ENCODE measurements at places on chromosomes 13 and 19.

- DNase-seq, result no peak
Observed at GRCh38 chr19:42095142-42095813, 19.3 kb downstream of the ZNF574 start.

DNA sequence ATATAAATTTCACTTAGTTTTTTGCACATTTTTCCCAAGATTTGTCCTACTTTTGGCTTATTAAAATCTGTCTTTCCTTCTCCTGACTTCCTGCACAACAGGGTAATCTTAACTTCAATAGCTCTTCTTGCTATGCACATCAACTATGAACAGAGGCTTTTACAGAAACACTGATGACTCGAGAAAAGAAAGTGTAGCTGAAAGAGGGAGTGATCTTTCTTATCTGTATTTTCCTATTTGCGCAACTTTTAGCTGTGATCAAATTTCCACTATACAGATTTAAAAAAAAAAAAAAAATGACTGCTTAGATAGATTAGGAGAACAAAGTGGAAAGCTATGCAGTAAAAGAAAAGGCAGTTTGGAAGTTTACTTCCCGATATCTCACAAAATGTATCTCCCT is 406.9 kb downstream of the LIG4 start:
- no peak for DNase-seq

- DNase-seq, result no peak
Observed at GRCh38 chr19:3873151-3873550, 4.3 kb upstream of the ZFR2 start.

DNA sequence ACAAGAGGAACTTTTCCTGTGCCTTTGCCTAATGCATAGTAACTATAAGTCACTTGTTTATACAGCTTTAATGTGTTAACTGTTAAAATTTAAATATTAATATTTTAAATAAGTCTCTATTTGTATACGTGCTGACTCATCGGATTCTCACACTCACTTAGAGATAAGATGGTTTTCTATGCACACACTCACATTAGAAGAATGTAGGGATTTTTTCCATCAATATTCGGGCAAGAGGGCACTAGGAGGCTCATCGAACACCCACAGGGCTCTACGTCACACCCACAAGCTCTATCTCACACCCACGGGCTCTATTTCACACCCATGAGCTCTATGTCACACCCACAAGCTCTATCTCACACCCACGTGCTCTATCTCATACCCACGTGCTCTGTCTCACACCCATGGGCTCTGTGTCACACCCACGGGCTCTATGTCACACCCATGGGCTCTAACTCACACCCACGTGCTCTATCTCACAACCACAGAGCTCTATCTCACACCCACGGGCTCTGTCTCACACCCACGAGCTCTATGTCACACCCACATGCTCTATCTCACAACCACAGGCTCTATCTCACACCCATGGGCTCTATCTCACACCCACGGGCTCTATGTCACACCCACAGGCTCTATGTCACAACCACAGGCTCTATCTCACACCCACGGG is 73.4 kb downstream of the COL4A2 start:
- no peak for DNase-seq

GRCh38 chr13:102236830-102237229 is 165.0 kb downstream of the FGF14 start:
- DNase-seq, result no peak

- no peak for DNase-seq
Observed at GRCh38 chr13:36778083-36778671, 40.8 kb upstream of the RFXAP start.

DNA sequence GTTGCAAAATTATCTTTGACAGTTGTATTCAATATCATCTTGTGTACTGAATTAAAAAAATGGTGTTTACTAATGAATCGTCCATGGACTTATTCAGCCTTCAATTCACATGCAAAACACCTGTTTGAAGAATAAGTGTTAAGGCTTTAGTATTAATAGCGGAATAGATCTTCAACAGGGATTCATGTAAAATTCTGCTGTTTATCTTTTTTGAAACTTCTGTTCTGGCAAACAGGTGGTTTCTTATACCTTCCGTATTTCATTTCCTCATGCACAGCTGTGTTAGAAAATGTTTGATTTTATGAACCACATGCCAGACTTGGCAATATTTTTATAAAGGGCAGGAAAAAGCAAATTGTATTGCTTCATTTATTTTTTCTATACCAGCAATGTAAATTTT is 255.7 kb downstream of the DACH1 start:
- no peak for DNase-seq

- no peak for DNase-seq
Observed at GRCh38 chr13:111434578-111435159, 114.2 kb downstream of the TEX29 start.

DNA sequence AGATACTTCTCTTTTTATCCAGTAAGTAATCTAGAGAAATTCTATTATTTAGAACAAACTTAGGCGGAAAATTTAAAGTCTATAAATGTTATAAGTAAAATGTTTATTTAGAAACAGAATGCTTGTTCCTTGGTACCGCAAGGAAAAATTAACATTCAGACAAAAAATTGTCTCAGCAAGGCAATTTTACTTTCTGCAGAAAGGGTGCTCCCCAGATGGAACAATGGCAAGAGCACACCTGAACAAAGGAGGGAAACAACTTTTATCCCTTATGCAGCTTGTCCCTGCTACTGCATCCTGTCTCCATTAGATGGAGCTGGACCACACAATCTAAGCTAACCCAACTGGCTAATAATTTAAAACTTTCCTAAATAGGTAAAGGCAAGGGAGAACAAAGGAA is 6.5 kb upstream of the ZNF708 start:
- DNase-seq, result no peak

DNA sequence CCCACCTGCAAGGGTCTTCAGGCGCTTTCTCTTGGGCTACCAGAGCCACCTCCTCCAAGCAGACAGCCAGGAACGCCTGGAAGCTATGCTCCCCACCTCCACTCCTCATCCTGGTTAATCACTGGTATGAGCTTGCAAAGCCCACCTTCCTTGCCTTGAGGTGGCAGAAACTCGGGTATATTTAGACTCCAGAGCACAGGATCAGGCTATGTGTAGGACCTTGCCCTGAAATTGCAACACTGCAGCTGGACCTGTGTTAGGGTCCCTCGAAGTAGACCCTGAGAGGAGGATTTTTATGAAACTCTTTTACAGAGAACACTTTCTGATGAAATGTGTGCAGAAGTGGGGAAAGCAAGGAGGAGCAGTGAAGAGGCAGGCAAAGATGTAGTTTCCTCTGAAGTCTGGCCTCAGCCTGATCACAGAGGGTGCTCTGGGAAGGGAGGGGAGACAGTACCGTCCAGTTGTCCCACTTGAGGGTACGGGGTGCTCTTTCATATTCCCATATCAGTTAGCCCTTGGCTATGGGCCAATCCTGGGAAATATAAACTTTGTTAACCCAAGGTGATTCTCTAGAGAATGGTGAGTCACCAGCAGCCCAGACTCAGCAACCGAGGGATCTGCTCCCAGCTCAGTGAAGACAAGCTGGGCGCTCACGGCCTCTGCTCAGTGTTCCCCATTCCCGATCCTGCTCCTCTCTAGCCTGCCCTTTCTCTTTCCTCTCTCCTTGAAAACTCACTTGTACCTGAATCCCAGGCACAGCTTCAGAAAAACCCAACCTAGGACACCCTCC is 157.9 kb downstream of the UQCRFS1 start:
- no peak for DNase-seq

- no peak for DNase-seq
Observed at GRCh38 chr19:50039968-50040367, 14.2 kb downstream of the ZNF473 start.

DNA sequence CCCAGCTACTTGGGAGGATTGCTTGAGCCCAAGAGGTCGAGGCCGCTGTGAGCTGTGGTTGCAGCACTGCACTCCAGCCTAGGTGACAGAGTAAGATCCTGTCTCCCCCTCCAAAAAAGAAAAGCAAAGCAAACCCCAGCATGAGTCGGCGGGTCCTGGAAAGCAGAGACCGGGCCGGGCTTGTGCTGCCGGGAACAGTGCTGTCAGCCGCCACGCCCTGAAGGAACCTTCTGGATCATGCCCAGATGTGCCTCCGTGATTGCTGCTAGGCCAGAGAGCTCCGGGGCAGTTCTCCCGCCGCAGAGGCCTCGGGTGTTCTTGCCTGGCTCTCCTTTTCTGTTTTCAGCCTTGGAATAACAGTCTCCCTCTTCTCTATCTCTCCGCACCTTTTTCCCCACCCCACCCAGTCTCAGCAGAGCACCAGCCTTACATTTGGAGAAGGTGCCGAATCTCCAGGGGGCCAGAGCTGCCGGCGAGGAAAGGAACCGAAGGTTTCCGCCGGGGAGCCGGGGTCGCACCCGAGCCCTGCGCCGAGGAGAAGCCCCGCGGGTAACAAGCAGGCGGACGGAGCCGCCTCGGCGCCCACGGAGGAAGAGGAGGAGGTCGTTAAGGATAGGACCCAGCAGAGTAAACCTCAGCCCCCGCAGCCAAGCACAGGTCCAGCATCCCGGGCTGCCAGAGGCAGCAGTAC is 181.9 kb downstream of the STK24 start:
- no peak for DNase-seq

- DNase-seq, result no peak
Observed at GRCh38 chr19:30593356-30593755, 221.2 kb downstream of the ZNF536 start.

- no peak for DNase-seq
Observed at GRCh38 chr19:16599655-16600346, 27.6 kb upstream of the SLC35E1 start.

GRCh38 chr19:47618771-47619170 is 9.8 kb downstream of the BICRA start:
- DNase-seq, result no peak

DNA sequence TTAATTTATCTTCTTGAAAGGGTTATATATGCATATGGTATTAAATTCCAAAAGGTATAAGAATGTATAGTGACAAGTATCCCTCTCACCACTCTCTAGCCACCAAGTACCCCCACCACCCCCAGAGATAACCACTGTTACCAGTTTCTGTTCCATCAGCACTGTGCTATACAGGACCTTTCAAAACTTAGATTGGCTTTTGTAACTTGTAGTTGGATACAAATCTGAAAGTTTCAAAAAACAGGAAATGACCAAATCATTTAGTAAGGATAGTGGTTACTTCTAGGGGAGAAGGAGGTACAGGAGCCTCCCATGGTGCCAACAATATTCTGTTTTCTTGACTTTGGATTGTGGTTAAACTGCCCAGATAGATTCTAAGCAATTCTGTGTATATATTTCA is 56.7 kb downstream of the AKAP11 start:
- no peak for DNase-seq

DNA sequence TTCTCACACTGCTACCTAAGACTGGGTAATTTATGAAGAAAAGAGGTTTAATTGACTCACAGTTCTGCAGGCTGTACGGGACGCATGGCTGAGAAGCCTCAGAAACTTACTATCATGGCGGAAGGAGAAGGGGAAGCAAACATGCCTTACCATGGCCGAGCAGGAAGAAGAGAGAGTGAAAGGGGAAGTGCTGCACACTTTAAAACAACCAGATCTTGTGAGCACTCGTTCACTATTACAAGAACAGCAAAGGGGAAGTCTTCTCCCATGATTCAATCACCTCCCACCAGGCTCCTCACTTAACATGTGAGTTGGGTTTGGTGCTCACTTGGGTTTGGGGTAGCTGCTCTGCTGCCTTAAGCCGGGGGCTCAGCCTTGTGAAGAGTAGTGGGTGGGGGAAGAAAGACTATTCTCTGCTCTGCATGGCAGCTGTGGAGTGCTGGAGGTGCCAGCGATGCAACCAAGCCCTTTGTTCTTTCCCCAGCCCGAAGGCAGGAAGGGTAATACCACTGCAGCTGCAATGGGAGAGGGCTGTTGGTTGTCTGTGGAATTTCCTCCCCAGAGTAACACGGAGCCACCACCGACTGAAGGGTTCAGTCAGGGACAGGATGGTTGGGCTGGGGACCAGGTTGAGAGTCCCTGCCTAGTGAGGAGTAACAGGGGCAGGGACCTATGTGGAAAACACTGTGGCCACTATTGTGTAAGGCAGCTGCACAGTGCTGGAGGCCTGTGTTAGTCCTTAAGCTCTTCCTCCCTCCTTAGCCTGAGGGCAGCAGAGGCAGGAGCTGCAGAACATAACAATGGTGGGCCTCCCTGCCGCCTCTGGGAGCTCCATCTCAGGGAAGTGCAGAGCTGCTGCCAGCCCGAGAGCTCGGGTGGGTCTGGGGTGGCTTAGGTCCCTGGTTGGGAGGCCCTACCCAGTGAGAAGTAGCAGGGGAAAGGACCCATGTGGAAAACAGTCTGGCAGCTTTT is 1262.5 kb downstream of the EFNB2 start:
- DNase-seq, result no peak

GRCh38 chr13:31965361-31966066 is 66.1 kb upstream of the FRY start:
- DNase-seq, result no peak

- no peak for DNase-seq
Observed at GRCh38 chr19:3042621-3043267, 13.7 kb upstream of the TLE2 start.

- no peak for DNase-seq
Observed at GRCh38 chr19:34393629-34394028, 10.6 kb upstream of the PDCD2L start.

DNA sequence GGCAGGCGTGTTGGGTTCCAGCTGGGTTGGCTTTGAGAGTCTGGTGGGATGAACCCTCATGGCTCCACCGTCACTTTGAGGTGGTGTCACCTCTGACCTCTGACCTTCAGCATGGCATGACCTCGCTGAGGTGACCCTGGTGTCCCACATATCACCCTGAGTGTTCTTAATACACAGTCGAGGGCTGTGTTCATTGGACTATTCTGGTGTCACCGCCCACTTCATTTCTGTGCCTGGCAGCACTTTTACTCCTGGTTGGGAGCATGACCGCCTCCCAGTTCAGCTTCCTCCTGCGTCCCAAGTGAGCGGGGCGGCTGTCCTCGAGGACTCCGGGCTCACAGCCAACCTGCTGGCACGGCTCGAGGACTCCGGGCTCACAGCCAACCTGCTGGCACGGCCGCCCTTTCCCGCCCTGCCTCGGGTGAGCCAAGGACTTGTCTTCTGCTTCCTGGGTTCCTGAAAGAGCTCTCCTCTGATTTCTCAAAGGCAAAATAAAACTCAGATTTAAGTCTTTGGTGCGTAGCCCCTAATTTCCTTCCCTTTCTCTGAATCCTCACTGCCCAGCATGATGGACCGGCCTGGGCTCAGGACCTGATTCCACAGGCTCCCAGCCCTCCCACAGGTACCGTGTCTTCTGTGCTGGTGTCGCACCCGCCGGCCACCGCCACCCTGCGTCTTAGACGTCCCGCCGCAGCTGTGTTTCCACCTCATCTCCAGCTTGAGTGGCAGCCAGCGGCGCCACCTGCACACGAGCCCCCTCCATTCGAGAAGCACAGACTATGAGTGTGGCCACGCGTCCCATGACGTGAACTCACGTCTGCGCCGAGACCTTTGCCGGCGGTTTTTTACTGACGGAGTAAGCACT is 10.4 kb downstream of the ATP4B start:
- peak; percentile 87 for DNase-seq

GRCh38 chr13:99617474-99618255 is 116.4 kb downstream of the TM9SF2 start:
- DNase-seq, result peak; percentile 63

- DNase-seq, result no peak
Observed at GRCh38 chr13:88068316-88068715, 397.1 kb downstream of the SLITRK5 start.

GRCh38 chr19:375395-376110 is 31.0 kb upstream of the MIER2 start:
- no peak for DNase-seq

All from NCI-H1694 treated with DMSO at 0.1 percent for 48 hours (cell line).